ENCODE measurements at places on chromosomes 16 and 17.

DNA sequence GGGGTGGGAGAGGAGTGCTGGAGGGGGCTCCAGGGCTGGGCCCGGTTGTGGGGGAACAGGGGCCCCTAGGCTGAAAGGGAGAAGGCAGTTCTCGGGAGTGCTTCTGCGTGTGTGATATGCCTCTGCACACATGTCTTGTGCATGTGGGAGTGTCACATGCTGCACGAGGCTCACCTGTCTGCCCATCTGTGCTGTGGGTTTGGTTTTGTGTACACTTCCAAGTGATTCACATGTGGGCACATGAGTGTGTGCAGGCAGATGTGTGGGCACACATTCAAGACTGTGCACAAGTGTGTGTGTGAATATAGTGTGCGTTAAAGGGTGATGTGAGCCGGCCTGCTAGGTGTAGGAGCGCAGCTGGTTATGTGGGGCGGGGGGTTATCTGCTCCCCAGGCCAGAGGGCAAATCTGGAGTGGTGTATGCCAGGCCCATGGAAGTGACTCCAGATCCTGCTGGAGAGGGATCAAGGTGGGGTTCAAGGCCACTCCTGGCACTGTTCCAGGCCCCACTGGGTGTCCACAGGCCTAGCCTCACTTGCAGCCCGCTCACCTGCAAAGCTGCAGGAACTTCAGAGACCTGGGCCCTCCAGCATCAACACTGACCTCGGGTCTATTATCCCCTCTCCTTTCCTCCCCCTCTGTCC, 3.8 kb upstream of the BAHCC1 start:
- no peak for DNase-seq

DNA sequence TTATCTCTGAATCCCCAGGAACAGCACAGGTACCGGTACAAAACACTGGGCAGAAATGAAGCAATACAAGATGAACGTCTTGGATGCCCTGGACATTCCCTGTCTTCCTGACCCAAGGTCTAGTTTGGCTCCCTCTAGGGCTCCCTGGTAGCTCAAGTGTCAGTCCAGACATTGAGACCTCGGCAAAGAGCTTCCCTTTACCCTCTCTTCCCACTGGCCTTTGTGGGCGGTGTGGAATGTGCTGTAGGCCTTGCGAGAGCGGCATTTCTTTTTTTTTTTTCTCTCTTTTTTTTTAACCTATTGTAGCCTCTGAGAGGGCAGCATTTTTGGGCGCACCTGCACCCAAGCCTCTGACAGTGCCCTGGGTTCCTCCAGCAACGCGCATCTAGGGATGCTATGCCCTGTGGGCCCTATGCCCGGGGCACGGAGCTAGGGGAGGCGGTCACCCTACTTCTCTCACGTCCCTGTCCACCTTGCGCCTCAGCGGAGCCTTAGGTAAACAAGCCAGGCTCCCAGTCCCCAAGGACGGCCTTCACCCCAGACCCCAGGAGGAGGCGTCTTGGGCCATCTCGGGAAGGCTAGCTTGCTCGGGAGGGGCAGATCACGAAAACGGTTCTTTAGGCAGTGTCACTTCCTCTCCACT, 1.2 kb upstream of the NFATC3 start:
- no peak for DNase-seq

GRCh38 chr17:30188211-30188939, 47.1 kb downstream of the SLC6A4 start:
- no peak for DNase-seq

- peak; percentile 43 for DNase-seq
Observed at GRCh38 chr17:75047398-75048098, 523 bp downstream of the KCTD2 start.

GRCh38 chr17:19262650-19263631, 25.8 kb downstream of the EPN2 start:
- DNase-seq, result no peak

- DNase-seq, result no peak
Observed at GRCh38 chr17:45223539-45224528, 2.1 kb downstream of the FMNL1 start.

DNA sequence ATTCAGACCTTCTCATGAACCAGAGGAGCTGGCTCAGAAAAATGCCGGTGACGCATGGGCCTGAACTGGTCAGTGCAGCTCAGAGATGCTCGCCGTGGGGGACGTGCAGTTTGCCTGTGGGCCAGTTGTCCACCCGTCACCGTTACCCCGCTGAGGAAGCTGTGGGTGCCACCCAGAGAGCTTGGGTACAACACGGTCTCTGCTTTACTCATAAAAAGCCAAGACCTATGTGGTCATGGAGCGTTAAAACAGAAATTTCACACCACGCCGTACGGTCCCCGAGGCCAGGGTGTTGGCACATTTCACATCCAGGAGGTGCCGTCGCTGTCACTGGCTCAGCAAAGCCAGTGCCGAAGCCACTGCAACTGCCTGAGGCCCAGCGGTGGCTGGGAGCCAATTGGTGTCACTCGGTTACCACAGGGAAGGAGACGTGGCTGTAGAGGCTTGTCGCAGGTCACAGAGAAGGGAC, 120.9 kb downstream of the METRNL start:
- no peak for DNase-seq

DNA sequence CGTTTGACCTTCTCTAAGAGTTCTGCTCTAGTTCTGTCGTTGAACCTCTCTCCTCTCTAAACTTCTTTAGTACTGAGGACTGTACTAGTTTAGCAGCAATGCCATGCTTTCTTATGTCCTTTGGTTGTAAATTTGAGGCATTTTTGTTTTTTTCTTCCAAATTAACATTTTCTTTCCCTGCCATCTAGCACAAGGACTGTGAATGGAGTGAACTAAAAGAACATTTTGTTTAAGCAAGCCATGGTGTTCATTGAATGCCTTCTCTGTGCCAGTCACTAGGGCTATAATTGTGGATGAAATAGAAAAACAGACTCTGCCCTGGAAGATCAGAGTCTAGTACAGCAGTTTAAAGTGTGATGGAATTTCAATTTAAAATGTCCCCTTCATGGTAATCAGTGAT, 137.9 kb downstream of the FTO start:
- no peak for DNase-seq

GRCh38 chr17:72158895-72159885, 38.4 kb downstream of the SOX9 start:
- no peak for DNase-seq

DNA sequence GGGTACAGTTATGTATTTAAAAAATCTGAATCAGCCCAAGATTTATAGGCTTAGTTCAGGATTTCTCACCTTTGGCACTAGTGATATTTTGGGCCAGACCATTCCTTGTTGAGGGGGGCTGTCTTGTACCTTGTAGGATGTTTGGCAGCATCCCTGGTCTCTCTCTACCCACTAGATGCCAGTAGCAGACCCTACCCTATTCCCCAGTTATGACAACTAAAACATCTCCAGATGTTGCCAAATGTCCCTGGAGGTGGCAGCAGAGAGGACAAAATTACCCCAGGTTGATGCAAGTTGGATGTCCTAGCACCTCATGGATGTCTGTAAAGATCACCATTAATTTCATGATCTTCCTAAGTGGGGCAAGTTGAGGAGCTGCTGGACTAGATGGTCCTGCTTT, 45.8 kb downstream of the SYT17 start:
- DNase-seq, result no peak

DNA sequence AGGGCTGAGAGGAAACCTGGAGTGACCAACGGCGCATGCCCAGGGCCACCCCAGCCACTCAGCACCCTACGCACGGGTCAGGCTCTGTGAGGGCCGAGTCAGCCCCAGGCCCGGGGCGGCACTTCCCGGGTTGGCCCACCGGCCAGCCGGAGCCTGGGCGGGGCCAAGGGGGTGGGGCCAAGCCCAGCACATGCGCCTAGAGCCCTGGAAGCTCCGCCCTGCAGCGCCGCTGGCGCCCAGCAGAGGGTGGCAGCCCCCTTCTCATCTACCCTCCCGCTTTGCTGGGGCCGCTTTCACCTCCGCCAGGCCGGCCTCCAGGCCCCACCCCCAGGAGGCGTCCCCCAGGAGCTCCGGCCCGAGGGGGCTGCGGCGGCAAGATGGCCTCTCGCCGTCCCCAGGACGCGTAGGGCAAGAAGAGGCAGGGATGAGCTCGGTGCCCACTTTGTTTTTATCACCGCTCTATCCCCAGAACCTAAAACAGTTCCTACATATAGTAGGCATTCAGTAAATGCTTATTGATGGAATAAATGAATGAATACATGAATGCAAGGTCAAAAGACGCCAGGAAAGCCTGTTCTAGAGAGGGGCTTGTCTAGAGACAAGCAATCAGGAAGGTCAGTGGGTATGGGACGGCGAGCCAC, 31.3 kb downstream of the MYO18A start:
- DNase-seq, result peak; percentile 81

DNA sequence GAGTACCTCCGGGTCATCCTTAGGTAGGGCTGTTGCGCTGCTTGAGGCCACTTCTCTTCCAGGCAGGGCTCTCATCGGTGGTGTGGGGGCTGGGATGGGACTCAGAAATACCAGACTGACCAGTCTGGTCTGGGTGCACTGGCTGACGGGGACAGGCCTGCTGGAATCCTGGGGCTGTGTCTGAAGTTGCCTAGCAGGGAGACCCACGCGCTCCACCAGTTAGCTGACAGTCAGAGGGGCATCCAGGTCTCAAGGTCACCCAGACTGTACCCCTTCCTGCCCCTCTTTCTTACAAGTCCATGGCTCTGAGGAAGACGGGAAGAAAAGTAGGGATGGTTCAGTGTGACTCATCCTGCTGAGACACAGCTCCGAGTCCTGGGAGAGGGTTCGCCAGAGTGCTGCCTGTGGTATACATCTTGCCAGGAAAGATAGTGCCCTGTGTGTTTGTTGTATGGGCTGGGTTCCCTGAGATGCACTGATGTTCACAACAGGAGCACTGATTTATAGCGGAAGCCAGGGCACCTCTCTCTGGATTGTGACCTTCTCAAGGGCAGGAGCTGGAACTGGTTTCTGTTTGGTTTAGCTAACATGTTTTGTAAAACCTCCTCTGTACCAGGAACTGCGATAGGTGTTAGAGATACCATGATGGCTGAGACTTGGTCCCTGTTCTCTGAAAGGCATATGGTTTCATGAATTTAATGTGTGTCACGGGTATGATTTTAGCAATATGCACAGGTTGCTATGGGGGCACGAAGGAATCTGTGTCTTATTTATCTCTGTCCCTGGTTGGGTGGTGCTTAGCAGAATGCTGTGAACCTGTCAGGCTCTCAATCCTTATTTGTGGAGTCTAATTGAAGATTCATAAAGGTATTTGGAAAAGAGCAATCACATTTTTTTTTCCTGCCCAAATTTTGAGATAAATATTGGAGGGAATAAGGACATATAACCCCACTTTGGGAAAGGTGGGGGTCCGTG, 97.5 kb downstream of the OR1D5 start:
- no peak for DNase-seq

DNA sequence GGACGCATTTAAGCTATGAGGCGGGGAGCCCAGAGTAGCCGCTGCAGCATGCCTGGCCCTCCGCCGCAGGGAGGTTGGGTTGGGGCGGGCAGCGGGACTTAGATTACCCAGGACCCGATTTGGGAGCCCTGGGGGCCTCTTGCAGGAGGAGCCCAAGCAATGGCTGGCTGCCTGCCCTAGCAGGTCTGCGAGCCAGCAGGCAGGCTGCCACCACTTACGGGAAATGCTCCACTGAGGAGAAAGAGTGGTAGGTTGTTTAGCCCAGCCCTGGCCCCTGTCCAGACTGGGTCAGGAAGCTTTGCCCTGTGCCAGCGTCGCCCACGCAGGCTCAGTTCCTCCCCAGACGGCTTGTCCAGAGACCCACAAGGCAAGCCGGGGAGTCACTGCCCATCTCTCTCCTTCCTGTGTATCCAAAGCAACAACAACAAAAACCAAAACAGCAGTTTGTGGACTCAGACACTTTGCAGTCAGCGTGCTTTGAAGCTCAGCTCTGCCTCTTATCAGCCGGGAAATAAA, 10.3 kb upstream of the TVP23A start:
- DNase-seq, result no peak

DNA sequence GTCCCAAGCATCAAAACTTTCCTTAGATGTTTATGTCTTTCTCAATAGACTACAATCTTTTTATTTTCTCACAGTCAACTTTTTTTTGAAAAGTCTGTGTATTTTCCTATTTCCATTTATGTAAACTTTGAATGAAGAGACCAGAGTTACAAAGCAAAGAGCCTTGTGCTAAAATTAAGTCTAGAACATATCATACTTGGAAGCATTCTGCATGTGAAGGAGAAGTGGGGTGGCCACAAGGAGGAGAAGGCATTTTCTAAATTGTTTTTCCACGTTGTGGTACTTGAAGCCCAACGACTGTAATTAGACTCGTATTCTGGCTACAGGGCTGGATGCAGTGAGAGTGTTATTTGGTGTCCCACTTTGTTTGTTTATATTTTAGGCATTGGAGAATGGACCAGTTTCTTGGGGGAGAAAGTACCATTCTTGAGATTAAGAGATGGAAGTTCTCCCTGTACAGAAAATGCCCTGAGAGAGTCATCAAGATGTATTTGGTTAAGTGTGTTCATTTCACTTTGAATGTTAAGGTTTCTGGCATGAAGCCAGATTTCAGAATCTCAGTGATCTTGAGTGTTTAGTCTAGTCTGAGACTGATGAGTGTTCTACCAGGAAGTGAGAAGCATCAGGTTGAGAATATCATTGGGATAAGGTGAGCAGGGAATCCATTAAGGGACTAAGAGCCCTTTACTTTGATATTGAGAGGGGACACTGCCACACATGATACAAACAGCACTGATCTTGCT, 71.6 kb downstream of the MAP2K6 start:
- DNase-seq, result no peak

DNA sequence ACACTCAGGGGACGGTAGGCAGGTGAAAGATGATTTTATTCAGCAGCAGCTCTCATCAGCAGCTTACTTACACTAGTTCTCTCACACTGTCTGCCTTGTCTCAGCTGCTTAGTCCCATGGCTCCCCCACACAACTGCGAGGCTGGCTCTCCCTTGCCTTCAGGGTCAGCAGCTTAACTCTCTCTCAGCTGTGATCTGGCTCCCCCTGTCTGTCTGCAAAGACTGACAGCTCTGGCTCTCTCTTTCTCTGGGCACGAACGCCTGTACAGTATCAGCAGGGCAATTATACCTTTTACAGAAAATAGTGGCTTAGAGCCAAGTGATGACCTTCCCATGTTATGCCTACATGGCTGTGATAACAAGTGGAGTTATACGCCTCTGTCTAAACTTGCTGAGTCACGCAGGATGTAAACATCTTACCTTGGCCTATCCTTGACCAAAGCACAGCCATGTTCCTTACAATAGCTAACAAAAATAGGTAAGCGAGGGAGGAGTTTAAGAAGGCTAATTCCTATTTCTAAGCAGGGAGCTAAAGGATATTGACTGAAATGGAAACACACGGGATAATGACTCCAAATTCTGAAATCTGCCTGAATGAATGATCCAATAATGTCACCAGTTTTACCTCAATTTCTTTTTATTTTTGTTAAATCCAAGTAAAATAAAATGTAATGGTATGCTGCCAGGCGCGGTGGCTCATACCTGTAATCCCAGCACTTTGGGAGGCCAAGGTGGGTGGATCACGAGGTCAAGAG, 1.1 kb upstream of the NDUFAB1 start:
- peak; percentile 55 for DNase-seq

DNA sequence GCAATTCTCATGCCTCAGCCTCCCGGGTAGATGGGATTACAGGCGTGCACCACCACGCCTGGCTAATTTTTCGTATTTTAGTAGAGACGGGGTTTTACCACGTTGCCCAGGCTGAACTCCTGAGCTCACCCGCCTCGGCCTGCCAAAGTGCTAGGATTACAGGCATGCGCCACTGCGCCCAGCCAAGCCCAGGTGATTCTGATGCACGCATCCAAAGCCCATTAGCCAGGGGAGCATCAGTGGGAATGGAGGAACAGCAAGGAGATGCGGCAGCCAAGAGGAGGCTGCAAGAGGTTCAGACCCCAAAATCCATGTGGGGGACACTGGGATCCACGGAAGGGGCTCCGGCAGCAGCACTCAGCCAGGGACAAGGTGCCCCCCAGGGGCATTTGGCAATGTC, 12.1 kb downstream of the ATP2A3 start:
- DNase-seq, result no peak

GRCh38 chr17:77458202-77459017, 317.6 kb downstream of the SEC14L1 start:
- no peak for DNase-seq

All from NCI-H1930 (cell line).